ENCODE measurements at places on chromosomes 2 and 18.

- no peak for DNase-seq
Measured at GRCh38 chr2:153575171-153575853, 96.8 kb upstream of the RPRM start.

DNA sequence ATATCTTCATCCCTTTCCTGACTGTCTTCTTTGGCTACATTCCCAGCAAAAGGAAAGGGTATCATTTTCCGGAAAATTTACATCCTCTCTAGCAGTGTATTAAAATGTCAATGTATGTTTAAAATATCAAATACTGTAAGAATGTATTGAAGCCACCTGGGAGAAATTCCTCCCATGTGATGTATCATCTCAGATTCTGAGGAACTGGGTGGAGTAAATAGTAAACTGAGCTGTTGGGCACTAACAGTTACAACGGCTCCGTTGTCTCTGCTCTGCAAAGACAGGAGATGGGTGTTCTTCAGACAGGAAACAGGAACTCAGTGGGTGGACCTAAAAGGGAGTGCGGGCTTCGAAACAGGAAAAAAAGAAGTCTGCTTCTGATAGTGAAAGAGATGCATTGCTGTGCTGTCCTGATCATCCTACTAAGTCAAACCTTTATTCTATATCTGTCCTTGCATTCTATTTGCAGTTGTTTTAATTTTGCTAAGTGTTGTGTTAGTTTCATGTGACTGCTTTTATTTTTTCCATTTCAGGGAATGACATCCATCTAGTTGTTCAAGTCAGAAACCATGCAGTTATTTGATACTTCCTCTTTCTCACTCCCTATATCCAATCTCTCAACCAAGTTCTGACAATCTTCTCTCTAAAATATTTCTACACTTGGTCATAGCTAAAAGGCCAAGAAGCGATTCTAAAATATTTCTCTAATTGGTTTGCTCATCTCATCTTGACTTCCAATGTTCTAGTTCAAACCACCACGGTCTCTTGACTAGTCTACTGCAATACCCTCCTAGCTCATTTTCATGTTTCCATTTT, 19.4 kb downstream of the DOK1 start:
- DNase-seq = no peak

DNA sequence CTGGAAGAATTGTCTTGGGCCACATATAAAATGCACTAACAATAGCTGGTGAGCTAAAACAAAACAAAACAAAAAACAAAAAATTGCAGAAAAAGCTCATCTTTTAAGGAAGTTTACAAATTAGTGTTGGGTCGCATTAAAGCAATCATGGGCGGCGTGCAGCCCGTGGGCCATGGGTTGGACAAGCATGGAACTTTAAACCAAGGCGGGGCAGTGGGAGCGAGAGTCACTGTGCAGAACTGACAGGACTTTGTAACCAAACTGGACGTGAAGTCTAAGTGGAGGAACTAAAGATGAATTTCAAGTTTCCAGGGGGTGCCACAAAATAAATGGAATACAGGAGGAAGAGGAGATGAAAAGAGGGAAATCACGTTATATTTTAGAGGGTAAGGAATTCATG, 80.7 kb downstream of the PSMG2 start:
- no peak for DNase-seq

DNA sequence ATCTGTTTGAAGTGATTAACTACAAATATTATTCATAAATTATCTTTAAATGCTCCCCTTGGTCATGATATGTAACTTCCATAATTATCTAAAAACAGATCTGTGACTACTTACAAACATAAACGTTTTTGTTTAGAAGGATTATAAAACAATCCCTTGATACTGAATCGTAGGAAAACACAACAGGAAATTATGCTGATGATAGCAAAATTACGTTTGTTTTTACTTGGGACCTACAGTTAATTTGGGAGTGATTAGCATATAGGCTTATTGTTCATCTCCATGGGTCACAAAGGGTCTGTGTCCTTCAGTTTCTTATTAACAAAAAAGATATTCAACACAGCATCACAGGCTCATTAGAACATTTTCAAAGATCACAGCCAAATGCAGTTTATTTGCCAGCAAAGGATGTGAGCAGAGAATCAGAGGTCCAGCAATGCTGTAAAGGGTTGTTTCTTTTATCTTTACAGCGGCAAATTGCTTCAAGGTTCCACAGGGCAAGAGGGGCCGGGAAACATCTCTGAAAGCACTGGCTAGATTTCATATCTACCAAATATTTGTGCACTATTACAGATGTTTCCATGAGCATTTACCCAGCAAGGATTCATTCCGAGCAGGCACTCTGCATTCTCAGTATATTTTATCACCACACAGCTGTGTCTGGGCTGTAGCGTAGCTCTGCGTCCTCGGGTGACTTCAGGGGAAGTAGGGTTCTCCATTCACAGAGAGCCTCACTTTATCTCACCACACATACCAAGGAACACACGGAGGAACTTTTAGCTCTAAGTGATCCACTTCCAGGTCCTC, 4.1 kb downstream of the CCDC195 start:
- DNase-seq = no peak

DNA sequence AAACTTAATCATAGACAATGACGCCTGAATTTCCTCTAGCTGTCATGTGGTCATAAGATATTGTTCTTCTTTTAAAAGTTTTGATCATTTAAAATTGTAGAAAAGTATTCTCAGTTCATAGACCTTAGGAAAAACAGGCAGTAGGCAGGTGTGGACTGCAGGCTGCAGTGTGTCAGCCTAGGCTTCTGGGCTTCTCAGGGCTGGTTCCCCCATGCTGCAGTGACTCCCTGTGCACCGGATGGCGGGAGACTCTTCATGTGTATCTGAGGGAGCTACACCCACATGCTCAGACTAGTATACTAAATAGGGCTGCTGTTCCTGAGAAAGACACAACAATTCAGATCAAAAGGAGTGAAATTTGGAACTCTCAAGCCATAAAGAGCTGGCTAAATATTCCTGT, 72.4 kb downstream of the PXDN start:
- DNase-seq = no peak

DNA sequence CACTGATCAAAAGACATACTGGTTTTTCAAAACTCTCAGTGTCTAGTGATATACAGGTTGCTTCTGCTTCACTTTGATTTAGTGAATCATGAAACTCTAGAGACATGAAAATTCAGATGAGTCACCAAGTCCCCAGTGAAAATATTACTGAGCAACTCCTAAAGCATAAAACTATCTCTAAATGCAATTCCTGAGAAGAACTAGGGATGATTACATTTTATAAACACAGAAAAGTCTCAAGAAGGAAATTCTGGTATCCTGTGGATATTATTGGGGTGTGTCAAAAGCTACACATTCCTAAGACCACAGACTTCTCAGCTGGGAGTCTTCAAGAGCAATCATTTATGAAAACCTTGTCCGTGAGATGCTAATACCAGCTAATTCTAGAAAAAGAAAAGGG, 9.7 kb downstream of the LRRTM4 start:
- no peak for DNase-seq

GRCh38 chr2:19169134-19169768, 189.2 kb downstream of the OSR1 start:
- no peak for DNase-seq

- DNase-seq = no peak
Measured at GRCh38 chr2:207892716-207893402, 123.2 kb upstream of the FZD5 start.

GRCh38 chr2:171163261-171163660, 2.6 kb upstream of the TLK1 start:
- DNase-seq = no peak

- no peak for DNase-seq
Measured at GRCh38 chr2:73131807-73132206, 19.1 kb upstream of the RAB11FIP5 start.

GRCh38 chr2:240713071-240713927, 21.6 kb downstream of the AQP12A start:
- DNase-seq = no peak

GRCh38 chr2:11127761-11128160, 27.5 kb upstream of the SLC66A3 start:
- DNase-seq = no peak

DNA sequence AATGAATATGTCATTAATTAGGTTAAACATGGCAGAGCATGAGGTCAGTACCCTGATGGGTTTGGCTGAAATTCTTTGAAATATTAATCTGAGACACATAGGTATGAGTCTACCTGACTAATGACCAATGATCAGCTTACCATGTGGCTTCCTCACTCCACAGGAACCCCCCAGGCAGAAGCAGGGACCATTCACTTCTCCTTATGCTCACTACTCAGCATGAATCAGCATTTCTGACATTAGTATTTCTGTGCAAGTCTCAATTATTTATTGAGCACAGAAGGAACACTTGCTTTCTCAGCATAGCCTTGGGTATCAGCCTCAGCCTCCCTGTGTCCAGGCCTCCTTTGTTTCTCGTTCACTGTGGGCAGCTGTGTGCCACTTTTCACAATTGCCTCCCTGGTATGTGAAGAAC, 9.3 kb upstream of the KCNE4 start:
- DNase-seq = no peak

DNA sequence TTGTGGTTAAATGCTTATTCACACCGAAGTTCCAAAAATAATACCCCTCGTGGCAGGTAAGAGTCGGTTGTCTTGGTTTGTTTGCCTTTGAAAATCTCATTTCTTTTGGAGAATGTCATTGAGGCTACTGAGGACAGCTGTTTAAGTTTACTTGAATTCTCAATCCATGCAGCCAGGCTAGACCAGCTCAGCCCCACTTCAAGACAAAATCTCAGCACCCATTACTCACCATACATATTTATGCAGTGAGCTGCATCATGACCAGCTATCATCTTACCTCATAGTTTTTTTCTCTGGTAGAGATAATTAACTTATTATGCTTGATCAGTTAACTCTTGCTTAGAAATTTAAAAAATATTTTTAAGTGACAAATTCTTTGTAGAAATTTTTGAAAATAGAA, 115.9 kb downstream of the HAUS1 start:
- DNase-seq = no peak

- no peak for DNase-seq
Measured at GRCh38 chr2:19238440-19239060, 119.9 kb downstream of the OSR1 start.

DNA sequence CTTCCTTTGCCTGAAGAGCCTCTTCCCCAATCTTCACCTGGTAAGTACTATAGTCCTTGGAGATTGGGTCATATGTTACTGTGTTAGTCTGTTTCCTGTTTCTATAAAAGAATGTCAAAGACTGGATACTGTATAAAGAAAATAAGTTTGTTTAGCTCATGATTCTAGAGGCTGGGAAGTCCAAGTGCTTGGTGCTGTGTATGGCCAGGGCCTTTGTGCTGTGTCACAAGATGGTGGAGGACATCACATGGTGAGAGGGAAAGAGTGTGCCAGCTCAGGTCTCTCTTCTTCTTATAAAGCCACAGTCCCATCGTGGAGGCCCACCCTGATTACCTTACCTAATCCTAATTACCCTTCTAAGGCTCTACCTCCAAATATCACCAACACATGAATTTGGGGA, 20.9 kb downstream of the ARHGAP28 start:
- DNase-seq = no peak

- no peak for DNase-seq
Measured at GRCh38 chr2:112920923-112921532, 10.1 kb downstream of the IL37 start.

GRCh38 chr18:39647627-39648534, 2082.3 kb upstream of the CELF4 start:
- no peak for DNase-seq

DNA sequence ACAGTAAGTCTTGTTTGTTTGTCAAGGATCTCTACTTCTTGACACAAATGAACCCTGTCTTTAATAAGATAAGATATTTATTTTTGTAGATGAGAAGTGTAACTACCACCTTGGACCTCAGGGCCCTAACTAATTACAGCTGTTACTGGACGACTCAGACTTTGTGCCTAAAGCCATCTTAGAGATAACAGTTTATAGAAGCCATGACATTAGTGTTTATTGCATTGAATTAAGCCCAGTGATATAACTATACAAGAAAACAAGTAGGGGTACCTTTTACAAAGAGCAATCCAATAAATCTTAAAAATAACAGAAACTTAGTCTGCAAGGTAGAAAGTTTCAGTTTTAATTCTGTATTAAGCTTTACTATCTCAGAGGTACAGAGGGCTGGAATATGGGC, 119.0 kb downstream of the HIBCH start:
- DNase-seq = no peak

Measured in NCI-H1930 (cell line).